ENCODE measurements at places on chromosomes 3 and 15. TPM values are rescaled to one million over a fixed set of nuclear protein-coding genes. Genes with fewer than 3 reads are reported as not detected.

DNA sequence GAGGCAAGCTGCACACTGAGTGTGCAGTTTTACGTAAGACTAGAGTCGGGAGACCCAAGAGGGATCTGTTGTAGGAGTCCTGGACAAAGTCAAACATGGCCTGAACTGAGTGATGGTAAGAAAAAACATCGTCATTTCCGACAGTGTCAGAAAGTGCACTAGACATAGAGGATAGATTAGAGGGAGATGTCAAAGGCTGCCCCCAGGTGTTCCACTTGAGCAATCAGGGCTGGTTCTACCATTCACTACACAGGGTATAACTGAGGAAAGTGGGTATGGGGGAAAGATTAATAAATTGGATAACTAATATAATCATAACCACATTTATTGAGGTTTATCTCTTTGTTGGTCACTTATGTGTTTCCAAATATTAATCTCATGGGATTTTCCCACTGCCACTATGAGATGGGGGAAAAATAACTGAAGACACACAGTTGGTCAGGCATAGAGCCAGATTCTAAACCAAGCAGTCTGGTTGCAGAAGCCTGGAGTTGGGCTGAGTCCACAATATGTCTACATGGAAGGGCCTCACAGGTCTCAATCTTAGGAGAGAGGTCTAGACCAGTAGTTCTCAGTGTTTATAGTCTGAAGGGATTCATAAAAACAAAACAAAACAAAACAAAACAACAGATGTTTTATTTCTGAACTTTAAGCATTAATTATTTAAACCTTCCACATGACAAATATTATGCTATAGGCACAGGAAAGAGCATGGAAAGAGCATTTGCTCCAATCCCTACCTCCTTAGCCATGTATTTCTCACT, 766.5 kb downstream of the NTRK3 start:
- DNase-seq: no peak

DNA sequence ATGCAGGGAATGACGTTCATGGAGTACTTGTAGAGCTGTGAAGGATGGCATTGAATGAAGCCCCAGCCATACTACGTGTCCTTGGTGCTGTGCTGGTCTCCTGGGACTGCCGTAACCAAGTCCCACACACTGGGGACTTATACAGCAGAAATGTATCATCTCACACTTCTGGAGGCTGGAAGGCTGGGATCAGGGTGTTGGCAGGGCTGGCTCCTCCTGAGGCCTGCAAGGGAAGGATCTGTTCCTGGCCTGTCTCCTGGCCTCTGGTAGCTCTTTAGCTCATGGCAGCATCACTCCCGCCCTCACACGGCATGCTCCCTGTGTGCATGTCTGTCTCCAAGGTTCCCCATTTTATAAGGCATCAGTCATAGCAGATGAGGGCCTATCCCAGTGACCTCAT, 29.5 kb upstream of the GABRG3 start:
- no peak for DNase-seq

DNA sequence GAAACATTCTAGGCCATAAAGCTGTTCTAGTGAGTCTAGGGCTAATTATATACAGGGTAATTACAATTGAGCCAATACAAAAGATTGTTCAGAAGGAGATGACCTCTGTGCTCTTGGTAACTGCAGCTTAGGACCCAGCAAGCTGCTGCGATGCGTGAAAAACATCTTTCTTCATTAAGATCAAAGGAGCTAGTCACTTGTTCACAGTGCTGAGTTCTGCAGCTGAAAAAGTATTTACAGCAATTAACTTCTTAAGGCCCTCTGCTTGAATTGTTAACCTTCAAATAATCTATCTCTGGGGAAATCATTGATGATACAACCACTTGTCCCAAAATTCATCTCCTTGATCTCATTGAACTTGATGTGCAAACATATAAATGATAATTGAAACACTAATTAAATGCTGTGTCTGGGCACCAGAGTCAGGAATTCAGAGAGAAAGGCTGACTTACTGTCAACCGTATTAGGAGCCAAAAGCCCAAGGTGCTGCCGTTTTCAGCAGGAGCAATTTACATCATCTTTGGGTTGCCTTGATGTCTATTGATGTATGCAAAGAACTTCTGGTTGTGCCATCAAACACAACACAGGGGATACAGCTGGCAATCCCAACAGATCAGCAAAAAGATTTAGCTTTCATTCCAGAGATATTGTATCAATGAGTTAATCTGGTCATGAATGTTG, 213.0 kb downstream of the NECTIN3 start:
- no peak for DNase-seq

DNA sequence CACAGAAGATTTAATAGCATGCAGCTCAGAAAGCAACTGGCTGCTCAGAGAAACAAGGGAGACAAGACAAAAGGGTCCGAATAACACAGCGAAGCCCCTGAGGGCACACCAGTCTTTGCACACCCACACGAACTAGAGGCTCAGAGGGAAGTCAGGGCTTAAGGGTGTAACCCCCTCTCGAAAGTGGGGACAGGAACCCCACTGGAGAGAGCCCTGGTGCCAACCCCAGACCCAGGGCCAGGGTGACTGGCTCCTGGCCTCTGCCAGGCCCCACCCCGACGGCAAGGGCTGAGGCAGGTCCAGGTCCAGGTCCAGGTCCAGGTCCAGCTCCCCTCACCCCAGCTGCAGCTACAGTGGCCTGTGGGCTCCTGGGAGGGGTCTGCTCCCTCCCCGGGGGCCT, 10.5 kb upstream of the PRR23E start:
- no peak for DNase-seq

DNA sequence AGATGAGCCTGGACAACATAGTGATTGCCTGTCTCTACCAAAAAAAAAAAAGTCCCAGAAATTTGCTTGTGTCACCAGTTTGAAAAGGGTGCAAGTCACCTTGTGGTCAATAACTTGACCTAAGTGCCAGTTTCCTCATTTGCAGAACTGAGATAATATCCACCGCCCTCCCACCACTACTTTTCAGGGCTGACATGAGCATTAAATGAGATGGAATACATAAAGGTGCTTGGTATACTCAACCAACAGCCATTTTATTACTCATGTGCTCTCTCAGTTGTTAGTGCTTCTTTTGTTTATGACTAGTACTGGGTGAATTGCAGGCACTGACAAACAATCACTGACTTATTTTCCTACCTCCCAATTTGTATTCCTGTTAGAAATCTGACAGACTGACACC, 340.5 kb upstream of the SATB1 start:
- no peak for DNase-seq

GRCh38 chr15:77576538-77576937, 56.2 kb downstream of the LINGO1 start:
- DNase-seq: no peak

The CPNE4 gene
- 0.13 TPM for total RNA-seq
